ENCODE measurements at places on chromosomes 12 and 14.

DNA sequence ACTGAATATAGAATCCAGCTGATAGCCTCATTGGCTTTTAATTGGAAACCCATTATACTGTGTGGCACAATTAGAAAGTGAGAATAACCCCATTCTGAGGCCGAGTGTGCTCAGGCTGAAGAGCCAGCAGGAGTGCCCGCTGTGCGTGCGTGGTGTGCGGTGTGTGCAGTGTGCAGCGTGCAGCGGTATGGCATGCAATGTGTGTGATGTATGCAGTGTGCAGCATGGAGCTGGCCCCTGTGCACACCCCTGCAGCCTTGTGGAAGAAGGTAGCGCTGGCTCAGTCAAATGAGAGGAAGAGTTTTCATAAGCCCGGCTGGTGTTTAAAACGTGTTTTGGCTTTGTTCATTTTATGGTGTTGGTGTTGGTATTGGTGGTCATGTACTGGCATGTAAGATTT lies 22.9 kb downstream of the CKB start:
- no peak for DNase-seq

- DNase-seq = no peak
Observed at GRCh38 chr12:132390287-132391076, 61.1 kb upstream of the GALNT9 start.

DNA sequence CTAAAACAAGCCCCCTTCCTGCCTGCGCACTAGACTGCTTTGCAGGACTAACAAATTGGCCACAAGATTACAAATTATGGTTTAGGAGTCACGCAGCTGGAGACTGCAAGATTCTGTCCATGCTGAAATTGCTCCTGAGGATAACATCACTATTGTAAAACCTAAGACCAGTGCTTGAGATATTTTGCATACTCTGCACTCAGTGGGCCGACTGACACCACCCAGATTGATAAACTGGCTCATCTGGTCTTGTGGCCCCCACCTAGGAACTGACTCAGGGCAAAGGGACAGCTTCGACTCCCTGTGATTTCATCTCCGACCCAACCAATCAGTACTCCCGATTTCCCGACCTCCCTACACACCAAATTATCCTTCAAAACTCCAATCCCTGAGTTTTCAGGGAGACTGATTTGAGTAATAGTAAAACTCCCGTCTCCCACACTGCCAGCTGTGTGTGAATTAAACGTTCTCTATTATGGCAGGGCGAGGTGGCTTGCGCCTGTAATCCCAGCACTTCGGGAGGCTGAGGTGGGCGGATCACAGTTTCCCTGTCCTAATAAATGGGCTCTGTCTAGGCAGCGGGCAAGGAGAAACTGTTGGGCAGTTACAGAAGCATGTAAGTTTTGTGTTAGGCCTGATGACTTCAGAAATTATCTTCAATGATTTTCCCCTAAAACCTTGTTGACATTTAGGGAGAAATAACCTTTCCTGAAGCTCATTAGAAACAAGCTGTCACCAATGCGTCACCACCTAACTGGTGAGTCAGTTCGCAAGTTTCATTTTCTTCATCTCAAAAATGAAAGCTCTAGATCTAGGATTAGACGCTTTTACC lies 5.3 kb upstream of the UBC start:
- DNase-seq = peak; percentile 78

DNA sequence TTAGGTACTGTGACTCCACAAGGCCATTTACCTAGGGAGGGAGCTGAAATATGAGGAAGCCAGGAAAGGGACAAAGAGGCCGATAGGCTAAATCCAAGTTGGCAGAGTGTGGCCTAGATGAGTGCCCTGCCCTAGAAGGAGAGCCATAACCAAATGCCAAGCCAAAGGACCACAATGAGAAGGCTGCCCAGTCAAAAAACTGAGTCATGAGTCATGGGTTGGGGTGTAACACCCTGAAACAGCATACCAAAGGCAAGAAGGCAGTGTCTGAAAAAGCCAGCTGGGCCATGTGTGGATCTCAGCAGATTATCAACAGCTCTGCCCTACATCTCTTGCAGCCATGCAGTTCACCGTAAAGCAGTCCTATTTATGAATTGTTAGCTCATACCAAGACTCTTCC lies 171.7 kb downstream of the PHLDA1 start:
- DNase-seq = no peak

DNA sequence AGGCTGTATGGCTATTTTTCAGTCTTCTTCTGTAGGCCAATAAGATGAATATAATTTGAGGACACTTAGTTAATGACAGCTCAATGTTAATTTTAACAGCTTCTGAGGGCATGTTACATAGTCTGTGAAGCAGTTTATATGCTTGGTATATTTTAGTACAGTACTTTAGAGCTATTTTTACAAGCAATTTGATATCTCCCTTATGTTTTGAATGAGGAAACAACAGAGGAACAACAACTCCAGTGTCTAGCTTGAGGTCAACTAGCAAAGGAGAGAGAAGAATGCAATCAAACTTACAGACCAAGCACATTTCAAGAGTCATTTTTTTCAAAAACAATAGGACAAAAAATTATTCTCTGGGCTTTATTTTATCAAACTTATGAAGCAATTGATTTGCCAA lies 469.1 kb upstream of the DCN start:
- no peak for DNase-seq

DNA sequence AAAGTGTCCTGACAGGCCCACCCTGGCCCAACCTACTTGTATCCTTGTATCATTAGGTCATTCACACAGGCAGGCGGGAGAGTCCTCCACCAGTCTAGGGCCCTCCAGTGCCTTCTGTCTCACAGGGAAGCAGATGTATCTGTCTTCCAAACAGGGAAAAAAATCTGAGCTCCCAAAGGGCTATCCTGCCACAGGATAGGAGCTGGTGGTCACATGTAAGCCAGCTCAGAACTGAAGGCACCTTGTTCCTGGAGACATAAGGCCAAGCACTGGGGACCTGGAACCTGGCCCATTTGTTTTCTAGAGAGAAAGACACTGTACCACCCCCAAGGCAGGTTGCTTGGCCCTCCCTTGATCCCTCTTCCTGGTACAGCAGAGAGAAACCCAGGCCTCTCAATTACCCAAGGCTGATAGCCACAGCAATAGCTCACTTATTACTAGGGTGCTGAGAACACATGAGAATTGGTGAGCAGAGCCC lies 19.4 kb upstream of the PLEKHH1 start:
- DNase-seq = no peak

- DNase-seq = no peak
Observed at GRCh38 chr12:50785406-50786001, 21.6 kb downstream of the ATF1 start.

DNA sequence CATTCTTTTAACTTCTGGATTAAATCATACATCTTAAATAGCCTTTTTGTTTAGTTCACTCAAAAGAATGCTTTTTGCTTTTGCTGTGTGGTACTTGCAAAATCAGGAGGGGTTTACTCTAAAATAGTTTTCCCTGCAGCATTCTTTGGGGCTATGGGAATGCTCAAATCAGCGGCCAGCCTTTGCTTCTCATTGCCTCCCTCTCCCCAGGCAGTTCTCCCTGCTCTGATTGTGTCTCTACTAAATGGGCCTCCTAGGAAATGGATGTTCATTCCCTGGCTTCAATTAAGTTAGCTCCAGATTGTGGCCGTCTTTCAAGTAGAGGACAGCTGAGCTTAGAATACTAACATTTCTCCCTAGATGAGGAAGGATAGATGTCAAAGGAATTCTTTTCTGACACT lies 4.4 kb downstream of the TULP3 start:
- no peak for DNase-seq

GRCh38 chr12:76455582-76456345 lies 103.8 kb downstream of the OSBPL8 start:
- peak; percentile 70 for DNase-seq

DNA sequence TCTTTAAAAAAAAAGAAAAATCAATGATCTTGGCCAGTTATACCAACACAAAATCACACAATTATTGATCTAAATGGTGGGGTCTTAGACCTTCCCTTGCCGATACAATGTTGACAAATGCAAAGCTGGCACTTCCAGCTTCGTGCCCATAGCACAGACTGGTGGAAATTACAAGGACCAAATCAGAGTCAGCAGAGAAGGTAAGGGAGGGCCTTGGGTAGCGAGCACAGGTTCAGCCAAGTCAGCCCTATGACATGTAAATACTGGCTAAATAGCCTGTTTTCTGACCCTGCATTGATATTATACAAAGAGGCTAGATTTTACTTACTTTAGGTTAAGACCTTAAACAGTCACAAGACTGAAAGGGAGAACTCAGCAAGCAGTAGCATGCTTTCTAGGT lies 30.3 kb upstream of the WDR89 start:
- no peak for DNase-seq

- DNase-seq = no peak
Observed at GRCh38 chr12:47268501-47269454, 189.0 kb upstream of the AMIGO2 start.

DNA sequence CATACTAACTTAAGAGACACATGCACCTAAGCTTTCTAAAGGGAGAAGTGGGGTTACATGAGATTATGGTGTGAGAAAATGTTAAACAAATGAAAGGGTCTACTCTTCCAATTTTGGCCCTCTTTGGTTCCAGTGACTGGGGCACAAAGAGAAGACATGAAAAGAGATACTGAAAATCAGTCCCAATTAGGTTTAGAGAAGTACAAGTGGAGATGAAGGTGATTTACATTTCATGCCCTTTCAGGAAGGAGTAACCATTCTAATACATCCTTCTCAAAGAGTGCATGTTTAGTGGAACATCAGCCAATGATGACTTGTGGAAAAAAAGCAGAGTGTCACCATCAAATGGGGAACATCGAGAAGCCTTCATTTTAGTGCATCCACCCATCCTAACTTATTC lies 14.4 kb downstream of the MGP start:
- no peak for DNase-seq

DNA sequence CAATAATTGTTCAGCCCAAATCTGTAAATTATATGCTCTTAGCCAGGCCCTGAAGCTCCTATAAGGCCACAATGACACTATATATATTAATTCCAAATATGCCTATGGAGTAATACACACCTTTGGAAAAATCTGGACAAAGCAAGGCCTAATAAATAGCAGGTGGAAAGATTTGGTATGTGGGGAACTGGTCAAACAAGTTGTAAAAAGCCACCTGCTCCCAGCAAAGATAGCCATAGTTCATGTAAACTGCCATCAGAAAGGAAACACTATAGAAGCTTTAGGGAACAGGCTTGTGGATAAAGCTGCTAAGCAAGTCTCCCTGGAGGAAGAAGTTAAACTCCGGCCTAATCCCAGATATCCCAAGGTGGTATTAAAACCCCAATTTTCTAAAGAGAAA lies 29.7 kb downstream of the PRMT8 start:
- DNase-seq = no peak

GRCh38 chr14:61753631-61754030 lies 8.6 kb upstream of the SNAPC1 start:
- no peak for DNase-seq

DNA sequence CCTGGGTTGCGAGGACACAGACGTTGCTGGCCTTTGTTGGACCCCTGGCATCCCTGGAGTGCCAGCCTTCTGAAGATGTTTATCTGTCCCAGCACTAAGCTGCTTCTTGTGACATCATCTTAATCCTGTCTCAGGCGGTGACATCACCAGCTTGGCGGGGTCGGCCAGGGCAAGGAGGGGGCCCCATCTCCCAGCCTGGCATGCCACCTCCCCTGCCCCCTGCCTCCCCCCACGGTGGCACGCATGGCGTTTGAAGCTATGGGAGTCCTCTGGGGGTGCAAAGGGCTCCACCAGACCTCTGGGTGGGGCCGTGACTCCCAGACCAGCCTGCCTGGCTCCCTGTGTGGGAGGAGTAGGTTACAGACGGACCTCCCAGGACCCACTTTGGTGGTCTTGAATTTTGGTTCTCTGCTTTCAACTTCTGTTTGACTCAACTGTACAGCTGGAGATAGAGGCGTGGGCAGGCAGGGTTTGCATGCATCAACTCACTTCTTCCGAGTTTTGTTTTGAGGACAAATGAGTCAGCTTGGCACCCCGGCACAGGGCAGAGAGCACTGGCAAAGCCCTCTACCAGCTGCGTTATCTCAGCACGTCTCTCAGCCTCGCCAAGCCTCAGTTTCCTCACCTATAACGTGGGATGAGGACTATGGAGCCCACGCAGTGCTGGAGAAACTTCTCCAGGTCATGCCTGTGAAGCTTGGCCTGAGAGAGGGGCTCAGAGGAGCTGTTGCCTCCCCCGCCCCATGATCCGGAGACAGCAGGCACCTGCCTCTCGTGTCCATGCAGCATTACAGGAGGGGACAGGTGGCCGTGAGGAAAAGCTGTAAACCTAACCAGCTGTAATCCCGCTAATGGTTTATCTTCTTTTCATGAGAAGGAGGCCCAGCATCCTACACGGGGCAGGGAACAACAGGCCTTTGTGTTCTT lies 38.8 kb upstream of the EML1 start:
- DNase-seq = no peak

DNA sequence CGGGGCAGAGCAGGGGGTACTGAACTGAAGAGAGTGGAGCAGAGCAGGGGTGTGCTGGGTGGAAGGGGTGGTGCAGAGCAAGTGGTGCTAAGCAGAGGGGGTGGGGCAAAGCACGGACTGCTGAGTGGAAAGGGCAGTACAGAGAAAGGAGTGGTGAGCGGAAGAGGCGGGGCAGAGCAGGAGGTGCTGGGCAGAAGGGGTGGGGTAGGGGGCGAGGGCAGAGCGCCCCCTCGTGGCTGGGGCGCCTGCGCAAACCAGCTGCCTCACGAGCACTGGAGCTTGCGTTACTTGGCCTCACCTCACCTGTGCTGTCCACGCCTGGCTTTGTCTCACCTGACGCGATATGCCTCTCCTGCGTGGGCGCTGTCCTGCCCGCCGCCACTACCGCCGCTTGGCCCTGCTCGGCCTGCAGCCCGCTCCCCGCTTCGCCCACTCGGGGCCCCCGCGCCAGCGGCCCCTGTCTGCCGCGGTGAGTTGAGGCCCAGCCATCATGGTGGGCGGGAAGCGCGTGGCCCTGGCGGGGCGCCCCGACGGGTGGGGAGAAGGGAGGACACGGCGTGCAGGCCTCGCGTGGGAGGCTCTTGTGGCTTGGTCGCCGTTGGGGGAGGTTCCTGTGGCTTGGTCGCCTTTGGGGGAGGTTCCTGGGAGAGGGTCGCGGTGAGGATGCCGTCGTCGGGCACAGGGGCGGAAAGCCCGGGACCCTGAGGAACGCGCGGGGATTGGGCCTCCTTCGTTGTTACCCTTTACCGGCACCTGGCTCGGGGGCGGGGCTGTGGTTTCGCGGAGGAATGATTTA lies at the start of gene COX8C:
Gene COX8C (plus strand): TSS at position 257 of the 796 bp plus-strand sequence. CDS start 87 bp downstream, at position 344.
- DNase-seq = no peak

DNA sequence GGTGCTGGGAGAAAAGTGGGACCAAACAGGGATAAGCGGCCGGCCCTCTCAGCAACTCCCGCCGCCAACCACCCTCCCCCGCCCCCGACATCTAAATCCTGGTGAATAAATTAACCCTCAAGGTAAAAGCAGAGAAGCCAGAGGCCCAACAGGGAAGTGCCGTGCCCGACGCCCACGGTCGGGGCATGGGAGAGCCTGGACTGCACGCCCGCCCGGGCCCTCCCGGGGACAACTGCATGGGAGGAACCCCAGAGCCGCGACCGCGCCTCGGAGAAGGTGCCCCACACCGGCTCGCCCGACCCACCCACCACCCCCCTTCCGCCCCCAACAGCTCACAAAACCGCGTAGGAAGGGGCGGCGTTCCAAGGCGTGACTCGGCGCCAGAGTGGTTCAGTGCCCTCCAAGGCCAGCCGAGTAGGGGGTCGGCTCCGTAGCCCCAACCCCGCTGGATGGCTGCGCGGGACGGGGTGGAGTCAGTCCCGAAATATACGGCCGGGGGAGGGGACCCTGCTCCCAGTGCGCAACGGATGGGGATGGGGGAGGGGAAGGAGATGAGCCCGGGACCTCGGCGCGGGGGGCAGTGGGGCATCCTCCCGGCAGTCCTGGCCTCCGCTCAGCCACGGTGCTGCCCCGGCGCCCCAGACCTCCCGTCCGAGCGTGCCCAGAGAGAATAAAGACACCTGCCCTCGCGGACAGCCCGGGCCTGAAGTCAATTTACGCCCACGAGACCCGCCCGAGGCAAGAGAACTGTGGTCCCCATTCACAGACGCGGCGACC lies 732 bp downstream of the SLC25A29 start:
- DNase-seq = peak; percentile 59
